ENCODE measurements at places on chromosomes 4 and X.

DNA sequence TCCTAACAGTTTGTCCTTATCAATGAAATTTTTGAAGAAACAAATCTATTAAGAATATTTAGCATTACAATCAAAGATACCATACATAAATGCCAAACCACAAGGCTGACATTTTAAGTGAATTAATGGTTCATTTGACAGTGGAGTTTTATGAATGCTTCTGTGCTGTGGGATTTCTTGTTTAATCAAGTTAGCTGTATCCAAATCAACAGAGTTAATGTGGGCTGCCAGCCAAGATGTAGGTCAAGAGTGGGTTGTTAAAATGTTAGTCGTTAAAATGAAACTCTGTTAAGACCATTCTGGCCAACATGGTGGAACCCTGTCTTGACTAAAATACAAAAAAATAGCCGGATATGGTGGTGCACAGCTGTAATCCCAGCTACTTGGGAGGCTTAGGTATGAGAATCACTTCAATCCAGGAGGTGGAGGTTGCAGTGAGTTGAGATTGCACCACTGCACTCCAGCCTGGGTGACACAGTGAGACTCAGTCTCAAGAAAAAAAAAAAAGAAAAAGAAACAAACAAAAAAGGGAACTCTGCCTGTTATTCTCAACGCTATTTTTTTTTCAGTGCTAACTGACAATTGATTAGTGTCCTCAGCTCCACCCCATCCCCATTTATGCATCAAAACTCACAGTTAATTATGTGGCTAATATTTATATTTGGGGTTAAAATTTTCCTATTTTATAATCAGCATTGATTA is 20.2 kb downstream of the GPAT3 start:
- DNase-seq: no peak

DNA sequence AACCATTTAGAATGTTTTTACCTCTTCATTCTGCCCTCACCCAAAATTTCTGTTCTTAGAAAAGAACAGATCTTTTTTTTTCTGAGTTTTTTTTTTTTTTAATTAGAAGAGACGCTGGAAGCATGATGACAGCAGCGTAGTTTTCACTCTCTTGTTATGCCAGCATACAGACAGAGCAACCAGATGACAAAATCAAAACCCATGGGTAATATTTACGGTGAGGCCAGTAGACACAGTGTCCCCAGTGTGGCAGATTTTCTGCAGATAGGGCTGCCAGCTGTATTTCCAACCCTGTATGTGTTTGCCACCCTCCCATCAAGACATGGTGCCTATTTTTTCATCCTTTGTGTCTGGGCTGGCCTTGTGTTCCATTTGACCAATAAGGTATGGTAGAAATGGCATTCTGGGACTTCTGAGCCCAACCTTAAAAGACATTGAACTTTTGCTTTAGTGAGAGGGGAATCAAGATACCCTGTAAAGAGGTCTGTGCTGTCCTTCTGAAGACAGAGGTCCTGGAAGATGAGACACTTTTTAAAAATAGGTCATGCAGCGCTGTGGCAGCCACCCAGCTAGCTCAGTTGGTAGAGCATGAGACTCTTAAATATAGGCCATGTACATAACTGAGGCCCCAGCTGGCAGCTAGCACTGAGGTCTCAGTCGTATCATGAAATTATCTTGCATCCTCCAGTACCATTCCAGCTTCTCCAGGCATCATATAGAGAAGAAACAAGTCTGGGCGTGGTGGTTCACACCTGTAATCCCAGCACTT is 6.7 kb upstream of the ZNF41 start:
- no peak for DNase-seq

GRCh38 chr4:150973626-150974251 is 41.3 kb downstream of the LRBA start:
- DNase-seq: no peak

DNA sequence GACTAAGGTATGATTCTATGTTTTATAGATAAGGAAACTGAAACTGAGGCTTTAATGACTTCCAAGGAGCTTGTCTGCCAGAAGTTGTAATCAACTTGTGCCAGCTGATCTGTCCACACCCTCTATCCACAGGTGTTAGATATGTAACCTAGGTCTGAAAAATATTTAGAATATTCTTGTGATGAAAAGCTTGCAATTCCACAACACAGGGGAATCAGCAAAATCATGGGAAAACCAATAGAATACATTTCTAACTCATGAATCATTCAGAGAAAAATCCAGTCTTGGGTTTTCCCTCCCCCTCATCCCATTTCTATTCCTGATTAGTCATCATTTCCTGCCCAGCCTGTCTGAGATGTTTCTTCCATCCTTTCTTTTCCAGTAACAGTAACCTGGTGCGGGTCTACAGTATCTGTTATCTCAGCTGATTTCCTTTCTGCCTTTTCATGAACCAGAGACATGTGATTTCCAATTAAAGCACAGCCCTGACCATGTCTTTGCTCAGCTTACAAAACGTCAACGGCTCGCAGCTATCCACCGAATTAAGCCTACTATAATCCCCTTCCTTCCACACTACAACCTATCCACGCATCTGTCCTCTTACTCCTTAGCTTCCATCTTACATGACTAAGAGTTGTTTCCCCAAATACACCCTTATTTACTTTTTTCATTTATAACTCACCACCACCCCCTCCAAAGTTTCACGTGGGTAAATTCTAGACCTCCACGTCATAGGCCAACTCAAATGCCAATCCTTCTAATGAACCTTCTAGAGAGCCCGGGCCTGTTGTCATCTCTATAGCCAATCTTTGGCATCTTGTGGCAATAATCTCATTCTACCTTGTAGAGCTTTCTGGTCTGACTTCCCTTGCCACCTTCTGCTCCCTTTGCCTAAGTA is 961 bp upstream of the NOCT start:
- no peak for DNase-seq

- DNase-seq: no peak
These were observed 53.6 kb upstream of the FUNDC1 start for GRCh38 chrX:44596277-44596676.

DNA sequence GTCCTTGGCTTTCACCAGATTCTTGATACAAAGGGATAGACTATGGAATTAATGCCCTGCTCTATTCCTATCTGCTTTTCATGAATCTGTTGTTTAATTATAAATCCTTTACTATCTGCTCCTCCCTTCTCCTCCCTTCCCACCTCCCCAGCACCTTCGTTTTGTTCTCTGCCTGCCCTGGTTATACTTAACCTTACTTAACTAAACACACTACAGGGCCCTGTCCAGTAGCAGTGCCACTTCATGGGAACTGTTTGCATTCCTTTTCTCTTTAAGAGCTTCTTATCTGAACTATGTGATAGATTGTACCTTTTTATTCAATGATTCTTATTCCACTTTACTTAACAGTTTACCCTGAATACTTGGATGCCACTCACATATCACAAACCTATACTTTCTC is 830 bp downstream of the HOPX start:
- no peak for DNase-seq

- no peak for DNase-seq
These were observed 57.0 kb upstream of the SORCS2 start for GRCh38 chr4:7135389-7135746.

GRCh38 chr4:155497306-155497705 is 120.5 kb upstream of the MAP9 start:
- no peak for DNase-seq

GRCh38 chr4:44760142-44760898 is 34.0 kb upstream of the GNPDA2 start:
- no peak for DNase-seq

GRCh38 chr4:68465058-68465457 is 17.8 kb downstream of the TMPRSS11E start:
- DNase-seq: no peak

DNA sequence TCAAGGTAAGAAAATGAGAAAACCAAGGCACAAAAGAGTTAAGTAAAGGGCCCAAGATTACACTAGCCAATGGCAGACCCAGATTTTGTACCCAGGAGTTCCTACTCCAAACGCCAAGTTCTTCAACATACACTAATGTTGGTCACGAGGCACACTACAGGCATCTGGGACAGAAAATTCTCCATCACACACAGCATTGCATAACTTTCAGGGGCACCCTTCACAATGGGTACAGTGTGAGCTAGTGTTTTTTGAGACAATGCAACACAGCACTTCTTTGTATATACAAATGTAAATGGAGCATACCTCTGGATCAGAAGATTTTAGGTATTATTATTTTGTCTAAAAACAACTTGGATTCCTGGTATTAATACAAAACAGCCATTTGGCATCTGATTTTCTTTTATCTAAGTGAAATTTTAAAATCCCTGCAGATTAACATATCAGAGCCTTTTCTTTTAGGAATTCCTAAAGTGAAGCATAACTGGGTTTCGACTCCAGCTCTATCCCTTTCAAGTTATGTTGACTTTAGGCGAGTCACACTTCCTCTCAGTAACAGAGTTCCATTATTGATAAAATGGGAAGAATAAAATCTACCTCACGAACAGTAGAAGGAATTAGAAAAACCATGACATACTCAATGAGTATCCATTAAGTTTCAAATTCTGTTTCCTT is 41.1 kb downstream of the ADGRA3 start:
- no peak for DNase-seq

DNA sequence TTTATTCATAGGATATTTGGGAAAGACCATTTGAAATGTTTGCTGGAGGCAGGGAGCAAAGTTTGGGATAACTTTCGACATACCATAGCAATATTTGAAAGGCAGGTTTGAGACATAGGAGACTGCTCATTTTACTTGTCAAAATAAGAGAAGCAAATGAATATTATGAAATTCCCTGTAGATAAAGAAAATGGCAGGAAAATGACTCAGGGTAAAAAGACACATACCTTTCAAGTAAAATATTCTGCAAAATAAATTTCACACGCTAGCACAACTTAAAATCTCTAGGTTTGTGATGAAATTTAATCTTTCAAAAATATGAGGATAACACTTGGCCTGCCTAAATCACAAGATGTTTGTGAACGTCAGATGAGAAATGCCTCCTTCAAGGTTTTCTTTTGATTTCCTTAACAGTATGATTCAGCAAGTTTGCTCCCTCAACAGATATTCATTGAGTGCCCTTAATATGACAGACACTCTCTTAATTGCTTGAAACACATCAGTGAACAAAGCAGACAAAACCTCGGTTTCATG is 6.6 kb downstream of the TMEM156 start:
- DNase-seq: no peak

DNA sequence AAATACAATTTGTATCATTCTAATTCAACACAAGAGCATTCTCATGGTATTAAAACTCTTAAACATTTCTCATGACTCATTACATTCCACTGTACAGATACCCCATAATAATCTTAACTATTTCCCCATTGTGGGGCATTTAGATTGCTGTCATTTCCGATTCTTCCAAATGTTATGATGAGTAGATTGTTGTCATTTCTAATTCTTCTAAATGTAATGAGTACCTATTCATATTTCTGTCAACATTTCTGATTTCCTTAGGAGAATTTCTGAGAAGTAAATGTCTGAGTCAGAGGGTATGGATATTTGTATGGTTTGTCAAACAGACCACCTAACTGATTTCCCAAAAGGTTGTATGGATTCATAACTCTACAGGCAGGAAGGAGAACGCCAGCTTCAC is 8.3 kb downstream of the S100G start:
- no peak for DNase-seq

DNA sequence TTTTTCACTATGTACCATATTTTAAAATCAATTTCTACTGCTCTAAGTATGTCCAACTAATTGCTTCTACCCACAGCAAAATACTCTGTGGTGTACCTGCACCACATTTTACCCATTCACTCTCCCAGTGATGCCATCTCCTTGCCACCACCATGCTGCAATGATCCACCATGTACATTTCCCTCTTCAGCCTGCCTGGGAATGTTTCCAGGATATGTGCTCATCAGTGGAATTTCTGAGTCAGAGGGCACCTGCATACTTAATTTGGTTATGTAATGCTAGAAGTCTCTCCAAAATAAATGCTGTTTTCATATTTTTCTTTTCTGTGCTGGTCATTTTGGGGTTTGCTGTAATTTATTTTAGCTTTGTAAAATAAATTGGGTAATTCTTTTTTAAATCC is 33.2 kb upstream of the OCIAD2 start:
- no peak for DNase-seq

DNA sequence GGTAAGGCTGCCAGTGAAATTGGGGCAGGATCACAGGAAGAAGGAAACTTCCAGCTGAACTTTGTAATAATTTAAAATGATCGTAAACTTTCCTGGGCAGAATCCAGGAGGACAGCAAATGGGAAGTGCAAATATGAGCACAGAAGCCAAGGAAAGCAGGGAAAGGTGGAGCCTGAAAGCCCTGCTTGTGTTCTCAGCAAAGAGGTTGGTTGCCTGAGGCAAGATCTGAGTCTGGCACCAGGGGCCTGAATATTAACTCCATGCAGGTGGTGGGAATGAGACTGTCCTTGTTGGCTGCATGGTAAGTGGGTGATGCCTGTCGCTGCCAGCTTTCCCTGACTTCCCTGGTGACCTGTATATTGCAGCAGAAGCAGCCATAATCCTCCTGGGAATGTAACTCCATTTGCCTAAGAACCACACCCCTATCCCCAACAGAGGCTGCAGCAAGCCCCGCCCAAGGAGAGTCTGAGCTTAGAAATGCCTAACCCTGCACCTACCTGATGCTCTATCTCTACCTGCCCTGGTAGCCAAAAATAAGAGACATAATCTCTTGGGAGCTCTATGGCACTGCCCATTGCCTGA is 132.0 kb upstream of the HDX start:
- DNase-seq: no peak

DNA sequence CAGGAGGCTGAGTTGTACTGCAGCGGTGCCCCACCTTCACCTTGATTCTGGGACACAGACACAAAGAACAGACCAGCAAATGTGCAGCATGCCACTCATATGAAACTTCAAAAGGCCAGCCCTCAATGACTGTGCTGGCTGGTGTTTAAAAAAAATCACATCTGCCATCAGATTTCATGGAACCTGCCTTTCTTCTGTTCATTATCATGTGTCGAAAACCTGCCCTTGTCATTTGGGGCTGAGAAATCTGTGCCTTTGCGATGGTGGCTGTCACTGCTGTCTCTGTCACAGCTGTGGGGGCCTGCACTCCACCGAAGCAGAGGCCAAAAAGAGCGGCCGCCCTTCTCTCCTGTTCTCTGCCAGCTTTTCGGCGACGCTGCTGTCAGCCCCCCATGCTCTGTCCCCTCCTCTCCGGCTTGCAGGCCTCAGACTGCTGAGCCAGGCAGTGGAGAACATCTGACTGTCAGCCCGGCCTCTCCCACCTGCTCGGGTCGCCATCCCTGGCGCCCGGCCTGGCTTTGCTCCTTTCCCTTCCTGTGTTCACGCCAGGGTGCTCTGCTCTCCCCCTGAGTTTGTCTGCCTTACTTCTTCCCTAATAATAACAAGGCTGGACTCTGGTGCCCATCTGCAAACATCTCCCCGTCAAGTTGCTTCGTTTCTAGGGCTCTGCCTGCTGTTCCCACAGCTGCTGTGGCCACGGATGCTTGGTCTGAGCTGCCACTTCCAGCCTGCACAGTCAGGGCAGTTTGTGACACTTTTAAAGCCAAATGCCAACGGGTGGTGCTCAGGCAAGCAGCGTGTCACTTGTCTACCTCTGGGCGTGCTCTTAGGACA is 355.2 kb downstream of the UNC5C start:
- DNase-seq: no peak

GRCh38 chr4:89353514-89353913 is 45.9 kb upstream of the GPRIN3 start:
- DNase-seq: no peak

- no peak for DNase-seq
These were observed 653.6 kb upstream of the NR3C2 start for GRCh38 chr4:149095811-149096210.

GRCh38 chr4:73814679-73815078 is 21.8 kb upstream of the CXCL6 start:
- no peak for DNase-seq

All from stimulated activated CD4-positive, alpha-beta T cell treated with anti-CD3 and anti-CD28 coated beads, Interleukin-15, amount 100 ng/mL, for 48 hours (primary cell).